Ureter (tissue), 1 donor: ENCODE measurements at places on chromosomes 5 and 9.

GRCh38 chr5:57176350-57176857, 2.5 kb downstream of the GPBP1 start:
- no peak for DNase-seq

DNA sequence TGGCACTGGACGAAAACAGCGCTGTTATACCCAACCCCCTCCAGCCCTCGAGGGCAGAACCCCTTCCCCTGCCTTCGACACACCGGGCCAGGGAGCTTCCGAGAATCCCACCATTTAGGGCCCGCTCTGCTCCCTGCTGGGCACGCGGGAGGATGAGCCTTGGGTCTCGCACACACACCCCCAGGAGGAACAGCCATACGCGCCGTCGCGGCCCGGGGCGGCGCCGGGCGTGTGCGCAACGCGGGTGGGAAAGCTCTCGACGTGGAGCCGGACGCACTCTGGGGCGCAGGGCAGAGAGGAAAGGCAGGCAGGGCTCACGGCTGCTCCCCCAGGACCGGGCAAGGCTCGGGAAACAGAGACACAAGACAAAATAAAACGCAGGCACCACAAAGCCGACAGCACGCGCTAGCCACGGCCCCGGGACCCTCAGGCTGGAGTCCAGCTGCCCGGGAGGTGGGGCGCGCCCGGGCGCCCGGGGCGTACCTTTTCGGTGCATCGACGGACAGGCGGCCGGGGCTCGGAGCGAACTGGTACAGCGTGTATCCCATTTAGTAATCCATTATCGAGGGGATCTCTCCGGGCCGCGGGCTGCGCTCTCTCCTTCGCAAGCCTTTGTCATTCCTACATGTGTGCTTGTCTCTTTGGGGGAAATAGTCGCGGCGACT, 789 bp downstream of the SEMA6A start:
- DNase-seq: no peak

- no peak for DNase-seq
Measured at GRCh38 chr5:141898448-141899049, 20.3 kb upstream of the PCDH1 start.

GRCh38 chr5:104456122-104456521, 893.5 kb upstream of the NUDT12 start:
- no peak for DNase-seq

DNA sequence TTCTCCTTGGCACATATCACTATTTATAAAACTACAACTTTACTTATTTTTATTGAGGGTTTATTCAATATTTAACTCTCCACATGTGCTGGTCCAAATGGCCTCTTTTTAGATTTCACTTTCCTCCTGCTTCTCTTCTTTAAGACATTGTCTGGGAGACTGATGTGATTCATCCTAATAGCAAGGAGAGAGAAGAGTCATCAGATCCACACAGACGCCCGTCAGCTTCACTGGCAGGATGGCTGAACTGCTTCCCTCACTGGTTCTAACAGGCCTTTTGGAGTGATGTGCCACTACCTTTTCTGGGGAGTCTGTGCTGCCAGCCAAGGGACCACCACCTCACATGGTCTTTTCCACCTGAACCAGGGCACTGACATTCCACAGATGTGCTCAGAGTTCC, 16.5 kb upstream of the ROR2 start:
- no peak for DNase-seq

GRCh38 chr9:95425910-95426551, 90.7 kb downstream of the PTCH1 start:
- no peak for DNase-seq

GRCh38 chr9:91197232-91198181, 164.2 kb downstream of the AUH start:
- peak; percentile 87 for DNase-seq

GRCh38 chr9:105064248-105065097, 136.5 kb upstream of the ABCA1 start:
- DNase-seq: peak; percentile 91

DNA sequence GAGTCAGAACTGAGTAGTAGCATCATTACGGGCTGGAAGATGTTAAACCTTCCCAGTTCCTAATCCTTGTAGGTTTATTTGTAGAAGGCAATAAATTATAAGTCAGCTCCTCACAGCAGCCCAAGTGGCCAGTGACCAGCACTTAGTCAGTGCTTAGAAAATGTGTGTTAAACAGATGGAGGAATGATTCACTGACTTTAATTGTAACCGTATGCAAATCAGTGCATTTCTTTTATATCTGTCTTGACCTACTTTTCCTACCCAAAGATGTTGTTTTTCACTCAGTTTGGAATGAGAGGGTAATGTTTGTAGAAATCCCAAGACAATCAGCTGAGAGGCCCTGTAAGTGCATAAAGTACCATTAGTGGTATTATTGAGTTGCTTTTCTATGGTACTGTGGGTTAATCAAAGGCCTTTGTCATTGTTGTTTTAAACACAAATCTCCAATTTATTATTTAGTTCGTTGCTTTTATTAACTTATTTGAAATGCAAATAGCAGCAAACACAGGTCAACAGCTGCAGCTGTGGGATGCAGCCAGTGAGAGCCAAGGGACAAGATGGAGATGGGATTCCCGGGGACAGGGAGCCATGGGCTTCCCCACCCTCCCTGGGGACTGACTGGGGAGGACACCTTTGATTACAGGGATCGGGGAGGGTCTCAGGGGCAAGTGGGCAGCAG, 49.8 kb downstream of the MAP1B start:
- DNase-seq: no peak

- no peak for DNase-seq
Measured at GRCh38 chr9:82722561-82722960, 340.4 kb downstream of the RASEF start.

GRCh38 chr9:131965103-131965502, 114.6 kb downstream of the MED27 start:
- DNase-seq: no peak

GRCh38 chr5:173165177-173166016, 21.1 kb downstream of the BNIP1 start:
- DNase-seq: no peak

DNA sequence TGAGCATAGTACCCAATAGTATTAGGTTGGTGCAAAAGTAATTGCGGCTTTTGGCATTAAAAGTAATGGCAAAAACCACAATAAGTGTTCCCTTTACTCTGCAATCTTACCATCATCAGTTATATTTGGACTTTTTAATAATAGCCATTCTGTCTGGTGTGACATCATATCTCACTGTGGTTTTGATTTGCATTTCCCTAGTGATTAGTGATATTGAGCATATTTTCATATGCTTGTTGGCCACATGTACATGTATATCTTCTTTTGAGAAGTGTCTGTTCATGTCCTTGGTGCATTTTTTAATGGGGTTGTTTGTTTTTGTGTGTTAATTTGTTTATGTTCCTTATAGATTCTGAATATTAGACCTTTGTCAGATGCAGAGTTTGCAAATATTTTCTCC, 289.9 kb downstream of the FAM170A start:
- no peak for DNase-seq

GRCh38 chr9:101029315-101030085, 973 bp downstream of the PLPPR1 start:
- no peak for DNase-seq

DNA sequence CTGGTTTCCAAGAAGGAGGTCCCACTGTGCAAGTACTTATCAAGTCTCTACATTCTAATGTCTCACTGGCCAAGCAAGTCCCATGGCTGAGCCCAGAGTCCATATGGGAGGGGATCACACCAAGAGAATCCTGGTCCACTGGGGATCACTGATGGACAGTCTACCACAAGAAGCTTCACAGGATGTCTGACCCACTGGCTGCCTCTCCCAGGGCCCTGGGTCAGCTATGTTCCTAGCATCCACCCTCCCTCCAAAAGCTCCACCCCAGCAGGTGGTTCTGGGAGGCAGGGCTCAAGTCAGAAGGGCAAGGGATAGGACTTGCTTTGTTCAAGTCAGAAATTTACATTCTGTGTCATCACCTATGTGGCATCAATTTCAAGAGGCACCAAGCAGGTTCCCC, 508.5 kb downstream of the BNC2 start:
- no peak for DNase-seq

DNA sequence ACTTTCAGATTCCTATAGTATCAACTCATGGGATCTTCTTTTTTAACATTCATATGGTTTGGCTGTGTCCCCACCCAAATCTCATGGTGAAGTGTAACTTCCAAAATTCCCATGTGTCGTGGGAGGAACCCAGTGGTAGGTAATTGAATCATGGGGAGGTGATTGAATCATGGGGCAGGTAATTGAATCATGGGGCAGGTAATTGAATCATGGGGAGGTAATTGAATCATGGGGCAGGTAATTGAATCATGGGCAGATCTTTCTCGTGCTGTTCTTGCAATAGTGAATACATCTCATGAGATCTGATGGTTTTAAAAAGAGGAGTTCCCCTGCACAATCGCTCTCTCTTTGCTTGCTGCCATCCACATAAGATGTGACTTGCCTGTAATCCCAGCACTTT, 21.8 kb upstream of the AGGF1 start:
- no peak for DNase-seq

GRCh38 chr5:176794509-176794908, 15.8 kb upstream of the UNC5A start:
- no peak for DNase-seq

DNA sequence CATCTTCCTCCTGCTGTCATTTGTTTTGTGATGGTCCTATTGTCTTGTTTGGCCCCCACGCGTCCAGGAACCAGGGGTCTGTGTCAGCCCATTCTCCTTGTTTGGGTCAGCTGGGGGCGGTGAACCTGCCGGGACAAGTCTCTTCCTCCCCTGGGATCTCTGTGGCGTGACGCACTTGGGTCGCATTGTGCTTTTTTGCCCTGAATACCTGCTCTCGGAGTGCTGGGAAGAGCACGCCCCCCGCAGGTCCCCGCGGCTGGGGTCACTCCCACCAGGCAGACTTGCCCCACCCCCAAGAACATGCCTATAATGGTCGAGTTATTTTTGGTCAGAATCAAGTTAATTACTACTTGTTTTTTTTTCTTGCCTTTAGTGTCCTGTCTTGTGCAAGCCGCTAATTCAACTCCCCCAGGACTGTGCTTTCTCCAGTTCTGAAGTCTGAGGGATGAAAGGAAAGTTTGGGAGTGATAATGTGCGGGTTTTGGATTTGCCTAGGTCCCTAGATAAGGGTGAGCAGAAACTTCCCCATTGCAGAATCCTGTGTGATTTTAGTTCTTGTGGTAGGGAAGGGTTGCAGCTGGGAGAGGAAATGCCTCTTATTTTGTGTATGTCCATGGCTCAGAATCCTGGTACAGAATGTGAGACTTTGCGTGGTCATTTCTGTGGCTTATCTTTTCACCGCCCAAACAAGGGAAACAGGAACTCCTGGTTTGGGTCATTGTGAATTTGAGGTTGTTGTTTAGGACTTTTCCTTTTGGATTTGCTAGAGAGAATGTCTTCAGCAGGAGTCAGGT, 789 bp downstream of the ACER2 start:
- DNase-seq: peak; percentile 53

DNA sequence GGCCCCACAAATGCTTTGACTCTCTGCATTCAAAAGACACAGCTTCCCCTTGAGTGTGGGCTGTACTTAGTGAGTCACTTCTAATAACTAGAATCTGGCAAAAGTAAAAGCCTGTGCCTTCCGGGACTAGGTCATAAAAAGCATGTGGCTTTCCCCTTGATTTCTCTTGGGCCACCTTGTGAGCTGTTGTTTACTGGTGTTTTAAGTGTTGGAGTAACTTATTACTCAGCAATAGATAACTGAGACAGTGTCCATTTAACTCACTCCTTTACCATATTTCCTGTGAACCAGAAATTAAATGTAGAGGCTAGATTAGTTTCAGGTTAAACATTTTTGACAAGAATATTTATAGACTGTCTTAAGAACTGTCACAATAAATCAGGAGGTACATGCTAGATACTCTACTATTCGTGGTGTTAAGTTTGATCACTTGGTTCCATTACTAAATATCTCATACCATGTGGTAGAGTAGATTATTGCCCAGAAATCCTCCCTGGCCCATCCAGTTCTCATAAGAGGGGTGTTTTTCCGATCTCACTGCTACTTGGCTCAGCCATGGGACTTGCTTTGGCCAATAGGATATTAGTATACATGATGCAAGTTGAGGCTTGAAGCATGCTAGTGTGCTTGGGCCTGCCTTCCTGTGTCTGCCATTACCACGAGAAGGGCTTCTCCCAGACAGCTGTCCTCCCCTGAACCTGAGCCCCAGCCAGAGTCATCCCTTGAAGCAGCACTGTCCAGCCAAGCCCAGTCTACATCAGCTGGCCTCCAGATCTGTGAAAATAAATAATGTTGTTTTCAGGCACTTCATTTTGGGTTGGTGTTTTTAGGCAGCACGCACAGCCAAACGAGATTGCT, 10.4 kb upstream of the CMBL start:
- no peak for DNase-seq

GRCh38 chr5:88675168-88675707, 207.7 kb downstream of the MEF2C start:
- no peak for DNase-seq

- no peak for DNase-seq
Measured at GRCh38 chr5:147822686-147823491, 8.6 kb downstream of the SPINK1 start.

DNA sequence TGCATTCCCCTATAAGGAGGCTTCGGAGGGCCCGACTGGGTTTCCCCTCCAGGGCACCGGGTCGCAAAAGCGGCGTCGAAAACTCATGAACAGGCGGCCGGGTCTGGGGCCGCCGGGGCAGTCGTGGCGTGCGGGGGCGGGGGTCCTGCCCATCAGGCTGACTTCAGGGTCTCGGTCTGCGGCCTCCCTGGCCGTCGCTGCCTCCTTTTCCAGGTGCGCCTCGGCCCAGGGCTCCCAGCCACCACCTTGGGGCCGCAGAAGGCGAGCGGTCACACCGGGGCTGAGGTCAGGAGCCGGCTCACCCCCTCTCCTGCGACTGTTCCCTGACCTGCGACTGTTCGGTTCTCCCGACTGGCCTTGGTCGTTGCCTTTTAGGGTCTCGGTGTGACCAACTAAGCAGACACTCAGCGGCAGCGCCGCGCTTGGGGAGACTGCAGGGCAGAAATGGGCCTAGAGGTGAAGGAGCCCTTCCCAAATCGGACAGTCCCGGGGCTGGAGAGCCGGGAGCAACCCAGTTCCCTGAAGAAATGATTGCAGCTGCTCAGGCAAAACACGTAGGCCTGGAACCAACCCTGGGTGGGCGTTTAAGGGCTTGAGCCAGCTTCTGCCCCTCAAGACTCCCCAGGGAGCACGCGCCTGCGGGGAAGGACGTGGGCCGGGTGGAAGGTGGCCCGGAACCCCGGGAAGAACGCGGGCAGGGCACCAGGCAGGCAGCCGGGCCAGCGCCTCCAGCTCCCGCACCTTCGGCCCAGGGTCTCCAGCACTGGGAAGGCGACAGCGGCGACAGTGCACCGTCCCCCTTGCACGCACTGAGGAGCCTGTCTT, 11.2 kb downstream of the IRX2 start:
- DNase-seq: peak; percentile 42
